Activated T-cell treated with anti-CD3 and anti-CD28 coated beads, Interleukin-2, amount 50 U/mL, for 72 hours (primary cell): ENCODE measurements at places on chromosomes 3 and 15. TPM values are rescaled to one million over a fixed set of nuclear protein-coding genes. Genes with fewer than 3 reads are reported as not detected.

Gene ASB14
- not detected for total RNA-seq

Gene GPR149
- total RNA-seq: not detected

DNA sequence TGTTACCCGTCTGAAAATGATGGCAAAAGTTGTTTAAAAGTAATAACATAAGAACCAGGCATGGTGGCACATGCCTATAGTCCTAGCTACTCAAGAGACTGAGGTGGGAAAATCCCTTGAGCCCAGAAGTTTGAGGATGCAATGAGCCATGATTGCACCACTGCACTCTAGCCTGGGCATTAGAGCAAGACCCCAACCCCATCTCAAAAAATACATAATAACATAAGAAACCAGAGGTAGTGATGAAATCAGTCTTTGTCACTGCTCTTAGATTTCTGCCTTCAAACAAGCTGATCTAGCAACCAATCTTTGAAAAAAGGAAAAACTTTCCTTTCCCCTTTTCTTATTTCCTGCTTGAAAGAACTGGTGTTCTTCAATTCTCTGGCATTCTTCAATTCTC lies 71.3 kb downstream of the TMCC1 start:
- DNase-seq: no peak

- no peak for DNase-seq
Observed at GRCh38 chr15:68774521-68775235, 46.0 kb downstream of the ANP32A start.

Gene MNS1
- 0.19 TPM for total RNA-seq

GRCh38 chr3:183962807-183963206 lies 54.9 kb downstream of the ABCC5 start:
- DNase-seq: no peak

DNA sequence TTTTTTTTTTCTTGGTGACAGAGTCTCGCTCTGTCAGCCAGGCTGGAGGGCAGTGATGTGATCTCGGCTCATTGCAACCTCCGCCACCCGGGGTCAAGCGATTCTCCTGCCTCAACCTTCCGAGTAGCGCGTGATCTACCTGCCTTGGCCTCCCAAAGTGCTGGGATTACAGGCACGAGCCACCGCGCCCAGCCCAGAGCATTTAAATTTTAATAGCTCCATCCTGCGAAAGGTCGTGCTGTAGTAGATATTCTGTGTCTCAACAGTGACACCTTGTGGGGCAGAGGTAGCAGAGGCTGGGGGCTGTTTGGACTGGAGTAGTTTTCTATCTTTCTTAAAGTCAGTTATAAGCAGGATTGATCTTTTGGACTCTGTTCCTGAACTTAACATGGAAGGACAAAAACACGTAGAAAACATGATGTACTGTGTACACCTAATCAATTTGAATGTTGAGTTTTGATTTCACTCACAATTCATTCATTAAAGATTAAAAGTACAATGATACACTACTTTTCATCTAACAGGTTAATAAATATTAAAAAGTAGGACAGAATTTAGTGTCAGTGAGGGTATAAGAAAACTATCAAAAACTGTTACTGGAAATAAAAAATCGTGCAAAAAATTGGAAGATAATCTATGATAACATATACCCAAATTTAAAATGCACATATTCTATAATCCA lies 11.0 kb upstream of the PDCD6IP start:
- DNase-seq: peak; percentile 60

DNA sequence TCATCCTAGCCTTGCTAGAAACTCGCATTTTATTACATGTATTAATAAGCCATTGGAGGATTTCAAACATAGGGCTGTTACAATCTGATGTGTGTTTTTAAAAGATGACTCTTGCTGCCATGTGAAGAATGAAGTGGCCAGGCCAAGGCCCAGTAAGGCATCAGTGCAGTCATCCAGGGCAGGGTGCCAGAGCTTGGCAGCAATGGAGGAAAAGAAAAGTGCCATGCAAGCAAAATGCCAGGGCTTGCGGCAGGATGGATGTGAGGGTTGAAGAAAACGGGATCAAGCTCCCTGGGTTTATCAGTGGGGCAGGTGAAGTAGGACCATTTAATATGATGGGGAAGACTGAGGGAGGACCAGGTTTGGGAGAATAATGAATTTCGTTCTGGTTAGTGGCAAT lies 183.6 kb downstream of the MINAR1 start:
- no peak for DNase-seq

DNA sequence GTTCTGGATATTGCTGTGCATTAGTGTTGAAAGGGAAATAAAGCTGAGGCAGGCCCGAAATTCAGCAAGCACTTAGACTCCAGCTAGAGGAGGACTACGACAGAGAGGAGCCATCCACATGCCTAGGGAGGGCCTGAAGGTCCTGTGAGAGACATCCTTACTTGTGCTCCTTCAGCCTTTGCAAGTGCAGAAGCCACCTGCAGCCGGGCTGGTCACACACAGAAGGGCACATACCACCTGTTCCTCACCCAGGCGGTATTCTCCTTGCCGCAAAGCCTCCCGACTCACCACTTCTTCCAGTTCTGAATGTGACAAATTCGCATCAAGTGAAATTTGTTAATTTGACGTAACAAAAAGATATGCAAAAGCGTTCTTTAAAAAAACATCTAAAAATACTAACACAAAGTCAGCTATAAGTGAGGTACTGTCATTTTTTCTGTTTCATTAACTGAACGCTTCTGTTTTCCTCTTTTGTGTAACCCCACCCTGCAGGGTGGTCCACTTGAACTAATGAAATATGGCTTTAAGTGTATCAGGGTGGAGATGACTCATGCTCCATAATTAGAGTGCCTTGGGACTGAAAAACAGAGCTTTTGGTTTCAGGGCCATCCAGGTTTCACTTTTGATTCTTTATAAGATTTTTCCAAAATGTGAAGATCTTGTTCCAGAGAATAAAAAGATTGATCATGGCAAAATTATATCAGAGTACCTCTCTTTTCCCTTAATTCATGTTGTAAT lies 467.9 kb upstream of the ATP11B start:
- no peak for DNase-seq
